ENCODE measurements at places on chromosomes 5 and 9.

DNA sequence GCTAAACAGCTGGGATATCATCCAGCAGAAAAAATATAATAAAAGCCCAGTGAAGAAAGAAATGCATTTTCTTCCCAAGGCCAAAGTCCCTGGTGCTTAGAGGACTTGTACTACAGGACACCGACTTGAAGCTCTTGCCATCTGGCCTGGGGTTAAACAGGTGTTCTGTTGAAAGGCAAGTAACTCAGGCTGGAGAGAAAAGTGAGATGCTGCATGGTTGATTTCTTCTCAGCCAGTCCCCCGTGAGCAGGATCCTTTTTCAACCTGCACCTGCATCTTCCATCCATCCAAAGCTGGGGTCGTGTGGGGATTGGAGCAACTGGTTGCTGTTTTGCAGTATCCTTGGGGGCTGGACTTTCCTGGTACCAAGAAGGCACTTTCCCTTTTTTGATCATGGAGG lies 146.1 kb upstream of the RPS23 start:
- no peak for DNase-seq

GRCh38 chr9:121862371-121863332 lies 211.2 kb downstream of the DAB2IP start:
- no peak for DNase-seq

- peak; percentile 28 for DNase-seq
Measured at GRCh38 chr5:159458217-159458711, 128.0 kb upstream of the IL12B start.

GRCh38 chr5:29518176-29518575 lies 1675.3 kb upstream of the CDH6 start:
- no peak for DNase-seq

DNA sequence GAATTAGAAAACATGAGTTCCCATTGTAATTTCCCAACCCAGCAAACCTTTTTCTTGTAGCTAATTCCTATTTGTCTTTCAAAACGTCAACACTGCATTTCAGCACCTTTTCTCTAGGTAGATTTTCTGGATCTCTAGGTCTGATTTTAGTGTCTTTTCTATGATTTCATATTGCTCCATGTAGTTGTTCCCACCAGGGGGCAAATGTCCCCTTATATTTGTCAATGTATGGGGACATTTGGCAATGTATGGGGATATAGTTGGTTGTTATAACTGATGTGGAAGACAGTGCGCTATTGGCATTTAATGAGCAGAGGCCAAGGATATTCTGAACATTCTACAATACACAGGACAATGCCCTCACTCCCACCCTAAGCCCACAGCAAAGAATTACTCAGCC lies 273.9 kb upstream of the ADRA1B start:
- DNase-seq, result no peak

GRCh38 chr9:133945314-133945975 lies 46.7 kb downstream of the VAV2 start:
- DNase-seq, result no peak

DNA sequence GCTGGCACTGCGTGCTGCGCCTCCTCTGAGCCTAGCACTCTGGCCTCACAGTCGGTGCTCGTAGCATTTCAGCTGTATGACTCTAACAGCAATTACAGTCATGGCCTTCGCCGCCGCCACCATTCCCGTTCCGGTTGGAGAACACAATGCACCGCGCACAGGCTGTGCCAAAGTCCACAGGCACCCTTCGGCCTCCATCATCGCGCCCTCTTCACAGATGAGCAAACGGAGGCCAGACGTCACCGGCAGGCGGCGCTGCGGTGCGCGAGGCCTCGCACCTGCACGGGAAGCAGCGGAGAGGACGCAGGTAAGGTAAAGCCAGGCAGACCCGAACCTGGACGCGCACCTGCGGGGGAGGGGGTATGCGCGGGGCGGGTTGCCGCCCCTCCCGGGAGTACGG lies 128.9 kb downstream of the BARX1 start:
- peak; percentile 35 for DNase-seq

GRCh38 chr9:34322899-34323591 lies 6.0 kb downstream of the KIF24 start:
- no peak for DNase-seq

DNA sequence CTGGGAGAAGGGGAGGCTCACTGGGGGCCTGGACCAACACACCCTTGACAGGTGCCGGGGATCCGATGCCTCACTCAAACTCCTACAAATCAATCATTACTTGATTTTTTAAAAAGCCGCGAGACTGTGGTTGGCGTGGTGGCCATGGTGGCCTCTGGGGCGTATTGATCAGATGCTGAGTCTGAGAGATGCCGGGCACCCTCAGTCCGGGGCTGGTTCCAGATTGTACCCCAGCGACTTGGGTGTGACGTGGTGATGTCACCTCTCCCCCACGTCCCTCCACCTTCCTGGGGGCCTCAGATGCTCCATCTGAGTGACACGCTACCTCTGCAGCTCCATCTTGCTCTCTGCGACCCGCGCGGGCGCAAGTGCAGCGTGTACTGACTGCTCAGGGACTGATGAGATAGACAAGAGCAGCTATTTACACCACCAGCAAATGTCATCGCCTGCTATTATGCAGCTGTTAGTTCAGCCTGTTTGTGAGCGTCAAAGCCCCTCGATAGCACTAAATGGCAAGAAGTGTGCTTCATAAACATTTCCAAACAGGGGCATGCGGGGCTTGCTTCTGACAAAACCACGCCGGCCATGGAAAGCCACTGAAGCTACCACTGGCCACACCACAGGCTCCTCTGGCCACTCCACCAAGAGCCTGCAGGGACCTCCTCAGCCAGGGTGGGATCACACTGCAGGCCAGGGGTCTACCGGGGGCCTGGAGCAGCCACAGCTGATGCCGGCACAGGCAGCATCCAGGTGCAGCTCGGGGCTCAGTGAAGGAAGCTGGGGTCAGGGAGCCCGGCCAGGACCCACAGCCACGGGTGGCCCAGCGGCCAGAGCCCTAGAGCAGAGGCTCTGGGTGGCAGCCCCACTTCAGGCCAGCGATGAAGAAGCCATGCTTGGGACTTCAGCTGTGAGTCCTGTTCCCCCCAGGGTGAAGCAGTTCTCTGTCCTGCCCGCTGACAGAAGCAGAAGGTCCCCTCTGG lies 50.1 kb downstream of the SLC6A3 start:
- no peak for DNase-seq

DNA sequence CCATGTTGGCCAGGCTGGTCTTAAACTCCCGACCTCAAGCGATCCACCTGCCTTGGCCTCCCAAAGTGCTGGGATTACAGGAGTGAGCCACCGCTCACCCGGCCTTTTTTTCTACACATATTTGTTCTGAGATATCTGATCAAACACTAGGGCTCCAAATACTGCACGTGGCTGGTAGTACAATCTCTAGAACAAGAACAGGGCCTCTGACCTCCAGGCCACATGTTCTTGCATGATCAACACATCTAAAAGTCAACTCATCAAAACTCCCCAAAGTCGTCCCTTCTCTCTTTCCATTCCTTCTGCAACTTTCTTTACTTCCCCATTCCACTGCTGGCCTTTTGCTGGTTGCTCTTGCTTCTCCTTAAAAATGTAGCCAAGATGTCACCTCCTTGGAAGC lies 113.3 kb upstream of the LHFPL2 start:
- no peak for DNase-seq

GRCh38 chr9:95302479-95302878 lies 15.0 kb downstream of the FANCC start:
- DNase-seq, result no peak

- DNase-seq, result no peak
Measured at GRCh38 chr9:89684912-89685636, 80.3 kb downstream of the GADD45G start.

GRCh38 chr9:134215699-134216448 lies 51.5 kb upstream of the RNU6ATAC start:
- no peak for DNase-seq

- DNase-seq, result no peak
Measured at GRCh38 chr9:115022760-115023434, 92.5 kb upstream of the TNFSF8 start.

DNA sequence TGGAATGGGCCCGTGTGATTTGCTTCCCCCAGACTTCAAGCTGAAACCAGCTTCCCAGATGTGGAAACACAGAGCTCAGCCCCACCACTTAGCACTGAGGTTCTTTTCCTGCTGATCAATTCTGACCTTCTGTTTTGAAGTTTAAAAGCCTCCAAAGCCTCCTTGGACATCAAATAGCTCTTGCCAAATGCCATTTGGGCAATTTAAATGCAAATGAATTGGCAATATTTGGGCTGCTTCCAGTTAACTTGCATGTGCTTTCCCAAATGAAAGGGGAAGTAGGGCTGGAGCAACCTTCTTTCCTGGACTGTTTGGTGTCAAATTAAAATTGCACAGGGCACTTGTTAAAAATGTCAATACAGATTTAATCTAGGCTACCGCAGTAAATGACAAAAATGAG lies 710.5 kb downstream of the TLR4 start:
- DNase-seq, result no peak

GRCh38 chr9:17739022-17739421 lies 160.2 kb downstream of the SH3GL2 start:
- no peak for DNase-seq

DNA sequence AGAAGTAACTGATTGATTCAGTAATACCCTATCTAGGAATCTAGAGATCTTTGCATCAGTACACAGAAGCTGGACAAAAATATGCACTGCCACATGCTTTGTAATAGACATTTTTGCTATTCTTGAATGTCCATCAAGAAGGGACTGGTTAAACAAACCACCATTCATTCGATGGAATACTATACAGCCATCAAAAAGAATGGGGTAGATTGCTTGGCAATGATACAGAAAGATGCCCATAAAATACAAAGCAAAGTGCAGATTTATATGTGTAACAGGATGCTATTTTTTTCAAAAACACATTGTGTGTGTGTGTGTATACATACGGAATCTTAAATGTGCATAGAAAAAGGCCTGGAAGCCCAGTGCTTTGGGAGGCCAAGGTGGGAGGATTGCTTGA lies 7.6 kb downstream of the TNIP1 start:
- DNase-seq, result no peak

GRCh38 chr5:80041527-80041926 lies 6.4 kb downstream of the THBS4 start:
- DNase-seq, result no peak

GRCh38 chr5:81395262-81395661 lies 1.3 kb upstream of the ACOT12 start:
- no peak for DNase-seq

DNA sequence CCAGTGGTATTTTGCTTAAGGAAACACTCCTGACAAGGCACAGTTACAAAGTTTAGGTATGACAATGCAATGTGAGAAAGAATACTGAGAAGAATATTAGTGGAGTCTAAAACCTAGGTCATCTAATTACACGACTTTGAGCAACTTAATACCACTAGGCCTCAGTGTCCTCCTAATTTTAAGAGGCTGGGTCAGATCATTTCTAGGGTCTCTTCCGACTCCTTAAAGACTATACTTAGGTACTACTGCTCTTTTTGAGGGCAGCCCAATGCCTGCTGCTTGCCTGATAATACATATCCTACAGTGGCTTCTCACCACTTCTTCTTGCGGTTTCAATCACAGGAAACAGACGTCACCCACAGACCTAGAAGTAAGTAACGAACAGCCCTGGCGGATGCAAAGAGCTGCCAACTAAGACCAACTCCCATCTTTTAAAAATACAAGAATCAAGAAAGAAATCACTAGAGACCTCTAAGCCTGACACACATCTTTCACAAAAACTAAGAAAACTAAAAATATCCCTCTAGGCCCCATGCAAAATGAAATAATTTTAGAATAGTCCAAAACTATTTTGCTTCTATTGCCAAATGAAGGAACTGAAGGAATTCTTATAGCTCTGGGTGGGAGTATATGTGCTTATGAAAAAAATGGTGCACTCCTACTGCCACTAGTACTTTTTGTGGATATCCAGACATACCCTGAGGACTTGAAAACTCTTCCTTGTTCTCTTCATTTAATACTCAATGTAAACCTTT lies 13.1 kb downstream of the DIAPH1 start:
- DNase-seq, result peak; percentile 62

- no peak for DNase-seq
Measured at GRCh38 chr9:129126749-129127618, 15.8 kb downstream of the PTPA start.

GRCh38 chr9:96442491-96442890 lies 7.5 kb upstream of the HABP4 start:
- DNase-seq, result no peak

DNA sequence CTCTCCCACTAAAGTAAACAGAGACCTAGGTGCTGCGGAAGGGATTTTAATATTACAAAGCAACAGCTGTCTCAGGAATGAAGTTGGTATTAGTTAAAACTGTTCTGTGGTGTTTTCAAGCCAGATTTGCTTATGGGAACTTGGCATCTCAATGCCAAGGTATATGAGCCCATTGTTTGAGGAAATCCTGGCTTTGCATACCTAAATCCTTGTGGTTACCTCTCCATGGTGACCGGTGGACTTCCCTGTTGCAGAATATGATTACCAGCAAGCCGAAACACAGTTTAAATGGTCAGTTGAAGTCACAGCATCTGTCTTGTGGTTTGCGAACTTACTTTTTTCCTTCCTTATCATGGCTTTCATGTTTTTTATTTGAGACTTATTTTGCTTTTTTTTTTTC lies 62.3 kb upstream of the TXNDC8 start:
- no peak for DNase-seq

DNA sequence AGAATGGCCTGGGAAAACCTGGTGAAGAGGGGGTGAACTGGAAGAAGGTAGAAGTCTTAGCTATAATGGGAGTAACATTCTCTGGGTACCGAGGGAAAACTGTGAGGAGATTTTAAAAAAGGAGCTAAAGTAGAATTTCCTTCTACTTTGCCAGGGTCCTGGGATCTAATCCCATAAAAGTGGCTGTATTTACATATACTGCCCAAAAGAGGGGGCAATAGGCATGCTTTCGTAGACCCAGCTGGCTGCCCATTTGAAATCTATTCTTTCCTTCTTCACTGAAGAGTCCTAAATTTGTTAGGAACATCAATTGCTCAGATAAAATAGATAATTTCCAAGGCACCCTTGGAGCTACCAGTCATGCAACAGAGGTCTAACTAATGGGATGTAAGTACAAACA lies 159.2 kb downstream of the CDC42SE2 start:
- DNase-seq, result no peak

DNA sequence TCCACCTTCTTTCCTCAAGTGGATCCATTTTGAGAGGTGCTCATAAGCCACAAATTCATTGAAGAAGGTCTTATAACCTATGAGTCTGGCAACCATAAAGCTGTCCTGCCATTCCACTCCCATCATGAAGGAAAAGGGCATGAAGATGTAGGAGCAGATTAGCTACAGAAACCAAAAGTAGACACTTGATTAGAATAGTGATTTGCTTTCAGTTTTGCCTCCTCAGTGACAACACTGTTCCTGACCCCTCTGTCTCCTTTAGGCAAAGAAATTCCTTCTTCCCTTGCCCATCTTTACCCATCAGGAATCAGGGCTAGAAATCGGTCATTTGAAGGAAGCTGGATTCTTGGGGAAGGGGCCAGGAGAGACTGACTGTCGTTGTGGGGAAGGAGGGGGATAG lies 55.2 kb downstream of the SLC28A3 start:
- DNase-seq, result no peak

- peak; percentile 16 for DNase-seq
Measured at GRCh38 chr5:56011835-56012234, 17.1 kb upstream of the IL6ST start.

Data from activated T-cell treated with anti-CD3 and anti-CD28 coated beads for 24 hours (primary cell).